ENCODE measurements at places on chromosomes 2 and 18.

GRCh38 chr2:143029141-143029540 lies 100.1 kb upstream of the ARHGAP15 start:
- no peak for DNase-seq

DNA sequence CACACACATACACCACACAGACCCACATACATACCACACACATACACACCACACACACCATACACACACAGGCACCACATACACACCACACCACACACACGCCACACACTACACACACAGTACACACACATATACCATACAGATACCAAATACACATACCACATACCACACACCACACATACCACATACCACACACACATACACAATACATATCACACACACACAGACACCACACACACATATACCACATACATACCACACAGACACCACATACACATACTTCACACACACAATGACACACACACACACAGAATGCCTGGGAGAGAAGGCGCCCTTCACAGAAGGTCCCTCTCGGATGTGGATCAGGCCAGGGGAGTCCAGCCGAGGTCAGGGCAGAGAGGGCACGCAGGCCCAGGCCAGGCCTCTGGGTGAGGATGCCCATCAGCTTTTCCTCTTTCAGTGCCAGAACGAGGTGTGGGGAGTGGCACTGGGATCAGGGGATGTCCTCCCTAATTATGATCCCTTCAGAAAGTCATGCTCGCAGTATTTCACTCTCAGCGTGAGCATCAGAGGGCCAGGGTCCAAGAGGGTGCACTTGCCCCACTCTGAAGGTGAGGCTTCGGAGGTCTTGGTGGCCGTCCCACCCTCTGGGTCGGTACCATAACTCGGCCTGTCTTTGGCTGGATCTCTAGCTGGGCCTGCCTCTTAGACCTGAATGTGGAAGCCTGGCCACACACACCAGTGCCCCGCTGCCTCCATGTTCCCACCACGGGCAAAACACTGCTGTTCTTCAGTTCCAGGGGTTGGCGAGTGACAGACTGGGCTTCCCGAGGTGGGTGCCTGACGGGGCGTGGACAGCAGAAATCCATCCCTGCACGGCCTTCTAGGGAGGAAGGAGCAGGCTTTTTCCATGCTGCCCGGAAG lies 70.6 kb upstream of the ODC1 start:
- DNase-seq: no peak

GRCh38 chr2:61962095-61962984 lies 56.9 kb downstream of the COMMD1 start:
- DNase-seq: no peak

DNA sequence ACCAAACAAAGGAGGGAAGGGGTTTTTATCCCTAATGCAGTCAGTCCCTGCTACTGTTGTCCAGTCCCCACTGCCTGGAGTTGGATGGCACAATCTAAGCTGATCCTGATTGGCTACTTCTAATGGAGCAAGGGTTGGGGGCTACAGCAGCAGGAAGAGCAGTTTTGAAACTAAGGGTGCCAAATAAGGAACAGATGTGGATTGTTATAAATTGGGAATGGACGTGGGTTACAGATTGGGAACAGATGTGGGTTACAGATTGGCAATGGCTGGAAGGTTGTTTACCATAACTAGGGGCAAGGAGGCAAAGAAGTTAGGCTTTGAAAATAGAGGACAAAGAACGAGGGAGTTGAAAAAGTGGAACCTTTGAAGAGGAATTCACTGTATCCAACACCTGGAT lies 16.0 kb upstream of the PROM2 start:
- DNase-seq: no peak

- DNase-seq: peak; percentile 40
These were observed 92.1 kb downstream of the TMEM18 start for GRCh38 chr2:584863-585823.

DNA sequence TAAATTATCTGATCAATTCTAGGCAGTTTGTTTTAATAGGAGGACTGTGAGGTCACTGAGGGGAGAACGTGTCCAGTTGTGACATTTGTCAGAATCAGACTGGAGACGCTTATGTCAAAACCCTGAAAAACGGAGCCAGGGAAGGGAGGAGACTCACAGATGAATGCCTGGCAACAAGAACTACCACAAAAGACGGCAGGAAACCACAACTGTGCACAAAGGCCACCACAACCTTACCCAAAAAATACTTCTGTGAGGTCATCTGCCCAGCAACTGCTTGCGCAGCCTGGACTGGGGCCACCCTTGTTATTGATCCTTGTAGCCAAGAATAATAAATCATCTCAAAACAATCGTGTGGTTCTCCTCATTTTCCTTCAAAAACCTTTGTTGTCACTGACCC lies 173.0 kb upstream of the ALKAL2 start:
- no peak for DNase-seq

GRCh38 chr2:212066546-212066945 lies 472.1 kb downstream of the ERBB4 start:
- no peak for DNase-seq

DNA sequence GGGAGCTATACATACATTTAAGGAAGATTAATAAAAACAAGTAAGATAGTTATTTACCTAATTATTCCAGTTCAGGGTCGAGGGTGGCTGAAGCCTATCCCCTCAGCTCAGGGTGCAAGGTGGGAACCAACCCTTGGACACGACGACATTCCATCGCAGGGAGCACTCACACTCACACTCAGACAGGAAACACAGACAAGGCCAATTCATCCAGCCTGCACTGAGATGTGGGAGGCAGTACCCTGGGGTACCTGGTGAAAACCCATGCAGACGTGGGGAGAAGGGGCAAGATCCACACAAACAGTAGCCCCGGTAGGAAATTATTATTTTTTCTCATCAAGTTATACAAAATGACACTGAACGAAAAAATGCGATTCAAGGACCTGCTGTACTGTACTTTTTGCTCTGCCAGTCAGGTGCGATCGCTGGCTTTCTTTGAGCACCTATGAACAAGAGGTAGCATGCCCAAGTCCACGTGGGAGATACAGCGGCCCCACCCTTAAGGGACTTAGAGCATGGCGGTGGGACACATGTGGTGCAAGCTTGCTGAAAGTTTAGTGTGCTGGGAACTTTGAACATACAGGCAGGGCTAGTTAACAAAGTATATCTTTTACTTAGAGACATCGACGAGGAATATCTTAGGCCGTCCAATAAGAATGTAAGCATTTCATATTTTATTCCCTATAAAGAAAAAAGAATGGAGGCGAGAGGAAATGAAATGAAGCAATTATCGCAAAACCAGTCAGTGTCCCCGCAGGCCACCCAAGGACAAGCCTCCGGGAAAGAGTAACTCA lies 624 bp downstream of the METTL8 start:
- DNase-seq: no peak

DNA sequence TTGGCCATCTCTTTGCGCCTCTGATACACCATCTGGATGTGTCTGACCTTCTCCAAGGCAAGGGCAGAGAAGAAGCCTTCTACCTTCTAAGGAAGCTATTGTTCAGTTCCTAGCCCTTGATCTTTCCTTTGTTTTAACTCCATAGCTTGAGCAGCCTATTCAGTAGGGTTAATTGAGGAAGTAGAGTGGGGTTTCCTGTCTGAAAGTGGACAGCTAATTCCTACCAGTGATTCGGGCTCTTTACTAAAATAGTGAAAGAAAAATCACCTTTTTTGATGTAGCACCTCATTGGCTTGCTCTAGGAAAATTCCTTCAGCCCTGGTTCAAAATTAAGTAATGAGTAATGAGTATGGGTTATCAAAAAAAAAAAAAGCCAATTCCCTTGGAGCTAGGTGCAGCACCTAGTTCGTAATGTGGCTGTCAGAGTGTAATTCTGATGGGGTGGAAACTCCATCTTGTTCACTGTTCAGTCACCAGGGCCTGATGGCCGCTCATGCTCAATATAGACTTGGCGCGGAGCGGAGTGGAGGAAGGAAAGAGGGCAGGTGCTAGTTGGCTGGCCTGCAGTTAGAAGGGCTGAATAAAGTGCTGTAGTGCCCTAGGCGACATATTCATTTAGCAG lies 2.9 kb upstream of the MGAT5 start:
- no peak for DNase-seq

- no peak for DNase-seq
These were observed 134.8 kb downstream of the DTNA start for GRCh38 chr18:34844732-34845459.

- no peak for DNase-seq
These were observed 67.4 kb downstream of the TPO start for GRCh38 chr2:1480671-1481076.

- no peak for DNase-seq
These were observed 392.1 kb upstream of the RAB12 start for GRCh38 chr18:8217051-8217564.

GRCh38 chr18:36889742-36890141 lies 60.8 kb downstream of the KIAA1328 start:
- peak; percentile 66 for DNase-seq

DNA sequence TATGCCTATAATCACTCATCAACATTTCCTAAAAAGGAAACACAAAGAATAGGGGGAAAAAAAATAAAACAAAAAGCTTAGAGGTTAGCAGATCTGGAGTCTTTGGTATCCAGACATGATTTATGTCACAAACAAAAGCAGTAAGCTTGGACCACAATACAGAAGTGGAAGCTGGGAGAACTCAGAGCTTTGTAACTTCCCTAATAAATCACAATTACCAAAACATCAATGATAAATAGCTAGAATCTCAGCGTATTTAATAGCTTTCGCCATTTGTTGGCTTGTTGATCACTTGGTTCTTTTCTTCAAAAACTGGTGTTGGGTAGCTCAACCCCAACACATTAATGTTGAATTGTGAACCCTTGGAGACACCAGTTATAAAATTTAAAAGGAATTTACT lies 392.5 kb downstream of the IRS1 start:
- DNase-seq: no peak

DNA sequence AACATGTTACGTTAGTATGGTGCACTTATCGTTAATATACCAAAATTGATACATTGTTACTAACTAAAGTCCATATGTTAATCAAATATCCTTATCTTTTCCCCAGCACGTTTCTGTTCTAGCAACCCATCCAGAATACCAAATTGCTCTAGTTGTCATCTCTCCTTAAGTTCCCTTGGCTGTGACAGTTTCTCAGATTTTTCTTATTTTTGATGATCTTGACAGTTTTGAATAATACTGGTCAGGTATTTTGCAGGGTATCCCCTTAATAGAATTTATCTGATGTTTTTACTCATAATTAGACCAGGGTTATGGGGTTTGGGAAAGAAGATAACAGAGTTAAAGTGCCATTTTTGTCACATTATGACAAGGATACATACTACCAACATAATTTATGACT lies 47.8 kb downstream of the TFPI start:
- no peak for DNase-seq

DNA sequence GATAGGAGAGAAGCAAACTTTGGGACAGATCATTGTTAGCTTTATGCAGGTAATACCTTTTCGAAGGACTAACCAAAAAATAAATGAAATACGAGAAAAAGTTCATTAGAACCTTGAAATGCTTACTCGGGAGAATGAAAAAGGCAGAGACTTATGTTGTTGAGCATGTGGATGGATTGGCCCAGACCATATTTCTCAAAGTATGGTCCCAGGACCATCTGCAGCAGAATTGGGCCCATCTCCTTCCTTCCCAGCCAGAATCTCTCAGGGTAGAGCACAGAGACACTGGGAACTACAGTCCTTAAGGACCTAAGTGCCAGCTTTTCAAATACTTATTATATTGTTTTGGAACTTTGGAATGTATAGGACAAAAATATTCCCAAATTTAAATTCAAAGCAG lies 50.8 kb downstream of the KCTD18 start:
- no peak for DNase-seq

DNA sequence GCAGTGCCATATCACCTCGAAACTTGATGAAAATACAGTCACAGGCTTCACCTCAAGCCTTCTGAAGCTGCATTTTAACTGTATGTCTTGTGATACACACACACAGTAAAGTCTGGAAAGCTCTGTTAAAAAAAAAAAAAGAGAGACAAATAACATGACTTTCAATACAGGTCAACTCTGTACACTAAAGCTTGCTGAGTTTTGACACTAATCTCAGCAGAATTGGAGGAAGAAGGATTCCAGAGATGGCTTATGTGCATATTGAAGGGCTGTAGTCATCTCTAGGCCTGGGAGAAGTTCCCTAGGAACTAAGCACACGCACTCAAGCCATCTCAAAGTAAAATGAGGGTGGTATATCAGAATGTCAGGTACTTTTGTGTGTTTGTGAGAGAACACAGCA lies 875.1 kb downstream of the EPHA4 start:
- no peak for DNase-seq

- no peak for DNase-seq
These were observed 5.1 kb downstream of the NFATC1 start for GRCh38 chr18:79400591-79401381.

DNA sequence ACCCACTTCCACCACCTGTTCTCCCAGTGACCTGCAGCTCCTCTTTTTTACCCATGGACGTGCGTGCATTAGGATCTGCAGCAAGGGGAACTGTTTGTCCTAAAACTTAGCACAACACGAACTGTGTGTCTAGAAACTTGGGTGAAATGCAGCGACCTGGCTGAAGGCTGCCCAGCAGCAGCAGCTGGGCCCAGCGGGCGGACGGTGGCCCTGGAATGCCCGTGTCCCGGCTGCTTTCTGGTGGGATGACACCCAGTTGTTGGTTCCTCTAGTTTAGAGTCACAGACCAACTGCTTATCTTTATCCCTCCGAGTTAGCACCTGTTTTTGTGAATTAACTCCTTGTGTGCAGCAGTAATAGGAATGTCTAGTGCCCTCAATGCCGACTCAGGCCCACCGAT lies 61.9 kb upstream of the PXDN start:
- no peak for DNase-seq

DNA sequence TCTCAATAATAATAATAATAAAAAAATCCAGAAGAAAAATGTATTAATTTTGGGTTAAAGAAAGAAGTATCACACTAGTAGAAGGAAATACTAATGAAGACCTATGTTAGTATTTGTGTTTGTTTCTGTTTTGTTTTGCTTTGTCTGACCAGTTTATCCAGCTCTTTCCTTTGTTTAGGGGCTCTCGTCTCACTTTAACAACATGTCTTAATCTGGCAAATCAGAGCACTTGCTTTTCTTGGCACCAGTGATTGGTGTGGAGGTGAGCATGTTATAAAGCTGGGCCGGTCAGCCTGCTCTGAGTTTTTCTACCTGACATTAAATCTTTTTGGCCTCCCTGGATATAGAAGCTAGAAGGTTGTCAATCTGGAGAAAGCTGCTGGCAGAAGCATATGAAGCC lies 15.1 kb upstream of the MEX3C start:
- no peak for DNase-seq

Measured in thymus (tissue), 14 donors.